Fibroblast of skin of right quadriceps (primary cell): ENCODE measurements at places on chromosomes 4 and X.

DNA sequence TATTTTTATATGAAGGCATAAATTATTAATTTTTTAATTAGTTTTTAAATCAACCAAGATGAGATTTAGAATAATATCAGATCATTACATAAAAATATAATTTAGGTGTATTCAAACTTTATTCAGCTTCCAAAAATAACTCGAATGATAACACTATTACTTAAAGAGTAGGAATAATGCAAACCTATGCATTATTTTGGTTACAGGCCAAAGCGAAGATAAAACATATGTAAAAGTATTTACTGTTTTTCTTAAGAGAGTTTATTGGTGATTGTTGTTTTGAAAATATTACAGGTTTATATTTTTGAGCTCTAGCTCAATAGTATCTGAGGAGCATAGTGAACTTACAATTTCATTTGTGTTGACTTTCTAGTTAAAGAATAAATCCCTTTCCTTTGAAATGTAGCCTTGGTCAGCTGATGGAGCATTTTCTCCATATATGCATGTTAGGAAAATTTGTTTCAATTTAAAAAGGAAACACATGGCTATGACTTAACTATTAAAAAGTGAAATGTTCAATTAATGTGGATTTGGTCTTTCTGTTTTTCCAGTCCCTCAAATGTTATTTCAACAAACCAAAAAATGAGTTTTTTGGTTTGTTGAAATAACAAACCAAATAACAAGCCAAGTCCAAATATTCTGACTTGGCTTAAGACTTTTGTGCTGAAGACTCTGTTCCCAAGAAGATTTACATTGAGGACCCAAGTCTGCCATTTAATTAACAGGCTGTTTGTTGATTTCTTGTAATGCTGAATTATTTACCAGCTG is 346.9 kb downstream of the ARHGAP24 start:
- DNase-seq = no peak

GRCh38 chrX:79366556-79366872 is 620 bp downstream of the ITM2A start:
- DNase-seq = no peak

DNA sequence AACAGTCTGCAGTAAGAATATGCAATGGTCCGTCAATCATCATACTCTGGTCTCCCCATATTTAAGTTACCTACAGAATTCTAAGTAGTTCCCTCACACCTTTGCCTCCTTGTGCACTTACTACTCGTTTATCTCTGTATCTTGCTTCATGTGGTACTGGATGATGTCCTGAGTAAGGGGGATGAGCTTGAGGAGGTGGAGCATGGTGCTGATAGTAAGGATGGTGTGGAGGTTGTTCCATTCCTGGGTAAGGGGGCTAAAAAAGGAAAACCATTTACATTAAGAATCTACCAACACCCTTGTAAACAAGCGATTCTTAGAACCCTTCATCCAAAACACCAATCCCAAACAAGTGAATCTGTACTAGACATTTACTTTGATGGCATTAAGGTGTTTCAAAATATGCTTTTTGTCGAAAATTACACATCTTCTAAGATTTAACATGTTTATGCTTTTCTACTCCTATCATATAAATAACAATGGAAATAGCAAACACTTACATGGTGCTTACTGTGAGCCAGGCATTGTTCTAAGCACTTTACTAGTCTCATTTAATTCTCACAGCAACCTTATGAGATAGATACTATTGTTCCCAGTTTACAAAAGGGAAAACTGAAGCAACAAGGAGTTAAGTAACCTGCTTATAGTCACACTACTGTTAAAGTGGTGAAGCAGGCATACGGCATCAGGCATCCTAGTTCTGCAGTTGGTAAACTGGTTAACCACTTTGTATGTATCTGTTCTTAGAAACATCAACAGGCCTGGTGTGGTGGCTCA is 33.5 kb downstream of the YTHDC1 start:
- DNase-seq = no peak

DNA sequence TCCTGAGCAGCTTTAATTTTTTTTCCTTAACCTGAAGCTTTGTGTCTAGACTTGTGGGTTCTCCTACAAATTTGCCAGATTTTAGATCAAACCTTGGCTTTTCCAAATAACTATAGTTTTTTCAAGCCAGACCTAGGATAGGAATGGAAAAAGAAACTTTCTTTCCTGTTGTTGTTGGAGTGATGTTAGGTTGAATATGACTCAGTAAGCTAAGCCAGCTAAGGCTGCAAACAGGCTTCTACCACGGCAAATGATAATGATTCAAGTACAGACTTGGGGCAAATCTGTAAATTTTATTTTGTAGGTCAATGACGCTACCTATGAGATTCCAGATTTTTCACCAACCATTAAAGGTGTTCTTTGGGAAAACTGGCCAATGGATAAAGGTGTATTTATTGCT is 45.6 kb downstream of the WDR19 start:
- no peak for DNase-seq

GRCh38 chr4:24858026-24858425 is 54.8 kb downstream of the CCDC149 start:
- DNase-seq = peak; percentile 90

- peak; percentile 61 for DNase-seq
Measured at GRCh38 chr4:94531991-94532789, 80.4 kb downstream of the PDLIM5 start.

- no peak for DNase-seq
Measured at GRCh38 chrX:66014084-66014483, 25.8 kb downstream of the VSIG4 start.

DNA sequence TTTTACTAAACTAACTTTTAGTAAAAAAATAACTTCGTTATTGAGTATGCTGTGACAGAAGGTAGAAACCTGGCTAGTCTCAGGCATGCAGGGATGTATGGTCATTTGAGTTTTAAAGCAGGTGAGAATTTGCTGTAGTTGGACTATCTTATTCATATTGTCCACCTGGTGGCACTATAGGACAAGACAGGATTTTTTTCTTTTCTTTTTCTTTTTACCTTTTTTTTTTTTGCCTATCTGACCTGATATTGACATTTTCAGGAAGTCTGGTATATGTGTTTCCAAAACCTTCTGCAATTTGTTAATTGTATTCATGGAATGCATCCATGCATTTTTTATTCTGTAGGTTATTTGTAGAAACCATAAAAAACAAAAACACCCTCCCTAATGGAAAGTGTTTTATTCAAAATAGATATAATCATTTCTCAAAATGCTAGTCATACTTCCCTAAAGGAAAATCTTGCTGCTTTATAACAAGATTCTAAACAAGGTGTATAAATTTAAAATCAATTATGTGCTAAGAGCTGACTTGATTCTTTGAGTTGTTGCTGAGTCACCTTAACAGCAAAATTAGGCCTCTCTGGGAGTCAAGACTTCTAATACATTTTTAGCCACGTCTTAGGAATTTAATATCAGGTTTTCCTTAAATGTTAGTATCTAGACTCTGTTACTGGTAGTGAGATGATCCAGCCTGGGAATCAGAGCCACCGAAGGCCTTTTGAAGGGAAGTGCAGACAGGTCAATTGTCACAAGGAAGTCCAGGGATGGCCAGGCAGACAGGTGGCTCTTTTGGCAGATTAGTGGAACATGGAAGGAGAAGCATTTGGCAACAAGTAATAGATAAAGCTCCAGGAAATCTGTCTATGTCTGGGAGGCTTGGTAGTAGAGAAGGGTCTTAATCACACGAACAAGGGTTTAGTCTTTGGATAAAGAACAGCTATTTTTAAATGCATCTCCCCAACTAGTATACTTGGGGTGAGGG is 201.3 kb upstream of the GNPDA2 start:
- peak; percentile 18 for DNase-seq

DNA sequence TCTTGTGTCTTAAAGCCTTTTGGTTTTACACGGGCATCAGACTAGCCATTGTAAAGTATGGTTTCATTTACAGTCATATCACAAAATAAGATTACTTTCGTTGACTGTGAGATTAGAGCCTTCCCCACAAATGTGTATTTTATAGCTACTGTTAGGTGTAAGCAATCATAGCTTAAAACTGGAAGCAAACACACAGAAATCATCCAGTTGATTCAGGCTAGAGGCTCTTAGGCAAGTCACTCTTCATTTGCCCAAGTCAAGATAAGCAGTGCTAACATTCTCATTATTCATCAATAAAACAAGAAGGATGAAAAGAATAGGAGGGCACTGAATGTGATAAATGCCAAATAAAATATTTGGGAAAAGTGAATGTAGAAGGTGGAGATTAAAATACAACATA is 448.7 kb upstream of the FAM241A start:
- DNase-seq = no peak

GRCh38 chrX:44843753-44844152 is at the start of gene DUSP21:
TSS of gene DUSP21 (plus strand) at chrX:44844021. CDS start at chrX:44844133, 112 bp downstream.
- no peak for DNase-seq

DNA sequence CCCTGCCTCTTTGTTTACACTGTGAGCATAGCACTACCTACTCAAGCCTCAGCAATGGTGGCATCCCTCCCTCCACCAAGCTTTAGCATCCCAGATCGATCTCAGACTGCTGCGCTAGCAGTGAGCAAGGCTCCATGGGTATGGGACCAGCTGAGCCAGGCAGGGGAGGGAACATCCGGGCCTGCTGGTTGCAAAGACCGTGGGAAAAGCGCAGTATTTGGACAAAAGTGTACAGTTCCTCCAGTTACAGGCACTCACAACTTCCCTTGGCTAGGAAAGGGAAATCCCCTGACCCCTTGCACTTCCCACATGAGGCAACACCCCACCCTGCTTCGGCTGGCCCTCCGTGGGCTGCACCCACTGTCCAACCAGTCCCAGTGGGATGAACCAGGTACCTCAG is 26.5 kb downstream of the EGF start:
- no peak for DNase-seq

GRCh38 chr4:56786955-56787354 is 34.5 kb downstream of the SPINK2 start:
- peak; percentile 82 for DNase-seq

DNA sequence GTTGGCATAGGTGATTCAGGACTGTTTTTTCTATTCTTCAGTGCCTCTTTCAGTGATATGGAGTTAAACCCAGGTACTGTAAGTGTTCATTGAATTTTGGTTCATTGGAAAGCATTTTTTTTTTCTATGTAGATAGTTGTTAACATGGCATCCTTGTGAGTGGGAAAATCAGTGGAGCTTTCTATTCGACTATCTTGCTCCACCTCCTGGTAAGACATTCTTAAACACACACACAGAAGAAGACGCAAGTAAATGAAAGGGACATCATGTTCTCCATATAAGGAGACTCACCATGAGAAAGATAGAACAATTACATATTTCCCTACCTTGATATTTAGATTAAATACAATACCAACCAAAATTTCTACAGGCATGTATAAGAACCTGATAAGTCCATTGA is 598.5 kb upstream of the SPANXN1 start:
- DNase-seq = no peak

- DNase-seq = no peak
Measured at GRCh38 chr4:165158762-165159161, 46.1 kb upstream of the TMEM192 start.

DNA sequence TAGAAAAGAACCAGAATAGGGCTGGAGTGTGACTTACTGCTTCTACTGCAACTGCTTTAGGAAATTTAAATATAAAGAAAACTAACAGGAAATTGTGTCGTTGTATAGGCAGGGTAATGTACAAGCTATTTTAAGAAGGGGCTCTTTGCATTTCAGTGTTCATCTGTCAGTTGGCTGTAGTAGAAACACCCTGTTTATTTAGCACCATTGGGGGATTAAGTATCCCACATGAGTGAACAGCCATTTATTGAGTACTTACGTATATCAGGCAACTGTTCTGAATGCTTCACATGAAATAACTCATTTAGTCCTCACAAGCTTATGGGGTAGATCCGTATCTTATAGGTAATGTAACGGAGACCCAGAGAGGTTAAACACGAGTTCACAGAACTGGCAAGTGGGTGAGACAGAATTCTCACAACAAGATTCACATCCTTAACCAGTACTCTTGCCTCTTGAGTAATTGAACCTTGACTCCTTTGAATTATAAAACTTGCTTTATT is 23.9 kb downstream of the STIM2 start:
- DNase-seq = no peak

DNA sequence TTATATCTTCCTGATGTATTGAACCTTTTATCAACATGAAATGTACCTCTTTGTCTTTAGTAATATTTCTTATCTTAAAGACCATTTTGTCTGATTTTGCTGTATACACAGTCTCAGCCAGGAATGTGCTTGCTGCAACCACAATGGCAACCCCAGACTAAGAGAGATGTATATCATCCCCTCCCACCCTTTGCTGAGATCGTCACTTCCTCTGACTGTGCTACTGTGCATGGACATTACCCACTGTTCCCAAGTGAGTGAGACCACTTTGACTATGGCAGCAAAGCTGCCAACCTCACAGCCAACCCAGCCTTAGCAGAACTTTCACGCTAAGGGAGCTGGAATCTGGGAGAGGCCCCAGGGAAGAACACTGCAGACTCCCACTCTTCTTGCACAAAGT is 46.0 kb downstream of the EIF2S3 start:
- peak; percentile 42 for DNase-seq

DNA sequence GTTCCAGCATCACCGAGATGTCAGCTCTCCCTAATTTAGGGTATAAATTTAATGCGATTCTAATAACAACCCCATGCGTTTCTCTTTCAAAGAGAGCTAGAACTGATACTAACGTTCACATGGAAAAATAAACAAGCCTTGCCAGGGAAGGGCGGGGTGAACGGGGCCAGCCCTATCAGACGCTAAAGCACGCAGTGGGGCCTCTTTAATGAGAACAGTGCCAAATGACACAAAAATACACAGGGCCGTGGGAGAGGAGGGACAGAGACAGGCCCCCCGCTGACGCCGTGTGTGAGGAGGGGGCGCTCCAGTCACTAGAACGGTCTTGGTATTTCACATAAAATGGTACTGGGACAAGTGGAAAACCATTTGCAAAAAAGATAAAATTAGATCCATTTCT is 21.3 kb upstream of the ADRA2C start:
- no peak for DNase-seq

GRCh38 chrX:28649541-28649940 is 62.3 kb downstream of the IL1RAPL1 start:
- DNase-seq = no peak

GRCh38 chrX:137352101-137352660 is 213.7 kb upstream of the ZIC3 start:
- DNase-seq = no peak

DNA sequence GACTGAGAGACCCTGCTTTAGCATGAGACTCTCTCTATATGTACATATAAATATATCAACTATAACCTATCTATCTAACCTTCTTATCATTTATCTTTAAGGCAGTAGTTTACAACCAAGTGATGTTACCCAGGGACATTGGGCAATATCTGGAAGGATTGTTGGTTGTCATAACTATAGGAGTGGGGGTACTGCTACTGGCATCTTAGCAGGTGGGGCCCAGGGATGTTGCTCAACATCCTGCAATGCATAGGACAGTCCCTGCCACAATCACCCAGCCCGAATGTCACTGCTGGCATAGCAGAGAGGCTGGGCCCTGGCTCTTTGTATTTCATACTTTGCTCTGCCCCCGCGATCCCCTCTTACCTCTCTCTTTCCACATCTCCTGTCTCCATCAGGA is 397.7 kb downstream of the IL15 start:
- no peak for DNase-seq

GRCh38 chrX:133648594-133648993 is 233.3 kb upstream of the GPC4 start:
- no peak for DNase-seq

- DNase-seq = no peak
Measured at GRCh38 chr4:24890561-24891126, 22.2 kb downstream of the CCDC149 start.
